ENCODE measurements at places on chromosomes 6 and 20.

DNA sequence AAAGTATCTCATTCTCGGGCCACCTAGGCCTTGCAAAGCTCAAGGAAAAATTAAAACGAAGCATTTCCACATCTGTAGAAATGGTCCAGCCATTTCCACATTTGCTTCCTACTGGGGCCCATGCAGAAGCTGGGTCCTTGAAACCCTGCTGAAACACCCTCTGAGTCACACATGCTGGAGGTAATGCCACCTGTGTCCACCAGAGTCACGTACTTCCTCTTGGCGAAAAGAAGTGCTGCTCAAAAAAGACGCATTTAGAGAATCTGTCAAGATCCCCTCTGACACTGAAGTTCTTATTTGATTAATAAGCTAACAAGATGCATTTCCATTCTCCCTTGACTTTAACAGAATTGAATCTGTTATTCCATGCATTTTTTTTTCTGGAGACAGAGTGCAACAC, 423.2 kb downstream of the PREX1 start:
- no peak for DNase-seq

DNA sequence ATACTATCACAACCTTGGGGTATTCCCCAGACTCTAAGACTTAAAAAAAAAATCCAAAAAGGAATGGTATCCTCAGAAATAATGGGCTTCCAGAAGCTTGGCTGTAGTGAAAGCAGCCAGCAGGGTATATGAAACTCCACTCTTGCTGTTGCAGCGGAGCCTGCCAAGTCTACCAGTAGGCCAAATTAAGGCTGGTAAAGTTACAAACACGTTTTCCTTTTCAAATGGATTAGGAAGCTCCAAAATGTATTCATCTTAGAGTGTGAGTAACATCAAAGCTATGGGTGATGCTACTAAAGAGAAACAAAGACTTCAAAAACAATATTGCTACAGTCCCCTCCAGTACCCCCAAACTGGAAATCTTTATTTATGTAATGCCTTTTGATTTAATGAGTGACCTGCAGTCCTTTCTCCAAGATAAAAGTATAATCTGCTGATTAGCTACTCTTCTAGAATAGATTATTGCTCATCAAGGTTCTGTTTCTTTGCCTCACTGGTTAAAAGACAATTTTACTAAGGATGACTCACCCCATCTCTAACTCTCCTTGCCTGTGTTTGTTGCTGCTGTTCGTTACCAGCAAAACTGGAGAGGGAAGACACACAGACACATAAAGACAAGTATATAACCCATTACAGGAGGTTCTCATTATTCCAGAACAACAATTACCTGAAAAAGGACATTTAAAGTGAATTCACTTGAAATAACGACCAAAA, 84.9 kb downstream of the BTBD9 start:
- no peak for DNase-seq

- DNase-seq = no peak
Observed at GRCh38 chr20:62400021-62400420, 7.1 kb downstream of the CABLES2 start.

DNA sequence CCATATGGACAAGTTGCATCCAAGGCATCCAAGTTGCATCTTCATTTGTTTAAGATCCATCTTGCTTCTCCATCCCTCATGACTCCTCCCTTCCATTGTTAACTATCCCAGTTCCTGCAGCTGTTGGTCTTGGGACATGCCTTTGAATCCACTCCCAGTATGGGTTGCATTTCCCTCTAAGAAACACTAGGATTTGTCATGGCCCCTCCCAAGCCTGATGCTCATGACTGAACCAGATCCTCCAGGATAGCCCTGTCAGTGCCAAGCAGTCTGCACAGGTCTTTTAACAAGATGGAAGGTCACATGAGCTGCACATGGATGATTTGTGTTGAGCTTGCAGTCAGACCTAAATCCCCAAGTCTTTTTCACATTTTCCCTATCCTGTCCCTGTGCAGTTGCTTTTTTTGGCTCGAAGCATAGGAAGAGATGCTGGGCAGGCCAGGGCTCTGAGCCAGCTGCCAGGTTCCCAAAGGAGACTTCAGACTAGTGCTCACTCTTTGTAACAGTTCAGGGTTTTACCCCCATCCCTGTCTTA, 4.2 kb downstream of the PPP2R5D start:
- no peak for DNase-seq

DNA sequence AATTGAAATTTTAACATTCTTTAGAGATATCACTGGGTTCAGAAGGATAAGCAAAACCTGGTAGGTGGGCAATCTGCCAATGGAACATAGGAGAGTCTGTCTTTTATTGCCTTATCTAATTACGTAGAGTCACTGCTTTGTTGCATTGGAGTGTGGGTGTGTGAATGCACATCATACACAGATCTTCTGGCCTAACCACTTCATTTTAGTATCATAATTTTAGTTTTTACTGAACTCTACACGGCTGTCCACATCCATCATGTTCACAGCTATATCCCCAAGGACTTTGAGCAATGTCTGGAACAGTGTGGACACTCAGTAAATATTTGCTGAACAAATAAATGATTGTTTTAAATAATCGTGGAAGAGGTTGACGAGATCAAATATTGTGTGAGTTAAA, 104.6 kb upstream of the AKIRIN2 start:
- DNase-seq = no peak

DNA sequence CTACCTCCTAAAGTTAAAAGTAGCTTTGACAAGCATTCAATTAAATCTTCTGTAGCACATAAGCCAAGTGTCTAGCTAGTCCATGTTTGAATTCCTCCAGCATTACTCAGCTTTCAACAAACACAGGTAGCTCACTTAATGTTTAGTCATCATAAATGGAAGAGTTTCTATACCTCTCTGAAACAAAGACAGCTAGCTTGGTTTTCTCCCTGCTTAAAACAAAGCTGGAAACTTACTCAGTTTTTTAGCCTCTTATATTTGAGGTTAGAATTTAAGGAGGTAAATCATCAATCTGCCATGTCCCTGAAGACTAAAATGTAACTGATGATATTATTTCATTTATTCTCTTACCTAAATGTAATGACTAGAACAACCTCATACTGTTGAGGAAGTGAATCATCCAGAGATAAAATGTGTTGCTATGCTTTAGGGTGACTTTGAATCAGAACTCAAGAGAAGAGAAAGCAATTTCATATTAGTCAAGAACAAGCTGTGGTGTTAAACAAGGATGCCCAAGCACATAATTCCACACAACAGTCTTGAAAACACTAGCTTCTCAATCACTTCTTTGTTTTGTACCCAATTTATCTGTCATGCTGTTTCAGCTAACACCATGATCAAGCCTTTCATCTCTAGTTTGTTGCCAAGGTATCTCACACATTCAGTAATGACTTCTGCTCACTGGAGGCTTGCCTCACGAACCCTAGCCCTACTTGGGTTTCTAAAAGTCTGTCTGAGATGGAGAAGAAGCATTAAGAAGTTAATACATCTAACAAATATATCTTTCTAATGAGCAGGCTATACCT, 251.9 kb downstream of the EPM2A start:
- no peak for DNase-seq

DNA sequence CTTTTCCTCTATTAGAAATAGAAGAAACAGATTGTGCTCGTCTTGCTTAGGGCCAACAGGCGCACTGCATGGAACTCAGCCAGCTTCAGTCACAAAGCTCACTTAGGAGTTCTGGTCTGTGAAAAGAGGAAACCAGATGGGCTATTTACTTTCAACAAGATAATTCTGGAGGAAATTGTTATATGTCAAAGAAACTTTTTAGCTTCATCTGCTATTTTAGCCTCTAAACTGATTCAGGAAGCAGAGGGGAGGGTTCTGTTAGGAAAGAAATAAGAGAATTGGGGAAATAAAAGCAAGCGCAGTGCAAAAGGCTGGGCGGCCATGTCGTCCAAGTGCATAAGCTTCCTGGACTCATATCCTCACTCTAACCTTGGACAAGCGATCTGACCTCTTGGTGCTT, 21.3 kb downstream of the PRKN start:
- no peak for DNase-seq

- no peak for DNase-seq
Observed at GRCh38 chr20:59933296-59933848, at the start of gene SYCP2. Gene SYCP2 (minus strand): TSS chr20:59933637. CDS start chr20:59922413, 11,224 bp downstream.

DNA sequence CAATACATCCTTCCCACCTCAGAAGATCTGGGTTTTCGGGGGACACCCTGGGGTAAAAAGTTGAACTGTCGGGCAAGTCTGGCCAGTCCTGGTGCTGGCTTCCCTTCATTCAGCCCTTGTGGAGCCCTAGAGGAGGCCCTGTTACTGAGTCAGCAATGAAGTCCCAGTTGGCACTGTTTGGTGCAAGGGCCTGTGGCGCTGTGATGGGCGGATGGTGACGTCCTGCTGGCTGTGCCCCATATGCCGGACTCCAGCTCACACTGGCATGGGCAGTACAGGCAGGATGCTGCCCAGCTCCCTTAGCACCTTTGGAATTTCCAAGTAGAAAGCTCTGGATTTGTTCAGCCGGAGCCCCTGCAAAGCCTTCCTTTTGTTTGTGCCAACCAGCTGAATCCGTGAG, 186.2 kb upstream of the PMEPA1 start:
- no peak for DNase-seq

GRCh38 chr6:110654096-110654820, 161.0 kb downstream of the CDK19 start:
- DNase-seq = no peak

- DNase-seq = no peak
Observed at GRCh38 chr20:49790077-49790798, 22.4 kb upstream of the SLC9A8 start.

DNA sequence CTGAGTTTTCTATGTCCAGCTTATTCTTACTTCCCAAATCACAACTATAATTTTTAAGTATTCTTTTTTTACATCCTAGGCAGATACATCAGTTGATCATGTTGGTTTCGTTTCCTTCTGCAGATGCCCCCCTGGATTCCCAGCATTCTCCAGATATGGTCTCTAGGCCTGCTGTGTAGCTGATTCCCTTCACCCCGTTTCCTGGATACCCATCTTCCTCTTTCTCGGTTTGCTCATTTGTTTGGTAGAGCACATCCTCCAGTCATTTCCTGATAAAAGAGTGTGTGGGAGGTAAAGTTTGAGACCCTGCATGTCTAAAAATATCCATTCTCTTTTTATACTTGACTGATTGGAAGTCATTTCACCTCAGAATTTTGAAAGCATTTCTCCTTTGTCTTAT, 66.4 kb downstream of the ANKS1A start:
- no peak for DNase-seq

GRCh38 chr20:31595654-31596411, 9.3 kb upstream of the ID1 start:
- no peak for DNase-seq

- no peak for DNase-seq
Observed at GRCh38 chr6:1862411-1862810, 252.7 kb downstream of the FOXC1 start.

DNA sequence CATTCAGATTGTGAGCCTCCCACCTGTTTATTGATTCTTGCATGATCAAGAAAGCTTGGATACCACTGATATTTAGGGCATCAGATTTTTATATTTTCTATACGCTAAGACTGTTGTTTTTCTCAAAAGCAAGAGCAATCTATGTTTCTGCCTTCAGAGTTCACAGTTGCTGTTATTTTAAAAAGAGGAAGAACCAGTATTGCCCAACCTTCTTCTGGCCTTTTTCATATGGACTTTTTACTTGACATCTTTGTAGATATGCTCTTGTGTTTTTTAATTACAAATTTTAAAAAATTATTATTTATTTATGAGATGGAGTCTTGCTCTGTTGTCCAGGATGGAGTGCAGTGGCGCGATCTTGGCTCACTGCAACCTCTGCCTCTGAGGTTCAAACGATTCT, 28.9 kb downstream of the SLC17A5 start:
- DNase-seq = no peak

- no peak for DNase-seq
Observed at GRCh38 chr20:62774762-62775161, 21.5 kb upstream of the MRGBP start.

DNA sequence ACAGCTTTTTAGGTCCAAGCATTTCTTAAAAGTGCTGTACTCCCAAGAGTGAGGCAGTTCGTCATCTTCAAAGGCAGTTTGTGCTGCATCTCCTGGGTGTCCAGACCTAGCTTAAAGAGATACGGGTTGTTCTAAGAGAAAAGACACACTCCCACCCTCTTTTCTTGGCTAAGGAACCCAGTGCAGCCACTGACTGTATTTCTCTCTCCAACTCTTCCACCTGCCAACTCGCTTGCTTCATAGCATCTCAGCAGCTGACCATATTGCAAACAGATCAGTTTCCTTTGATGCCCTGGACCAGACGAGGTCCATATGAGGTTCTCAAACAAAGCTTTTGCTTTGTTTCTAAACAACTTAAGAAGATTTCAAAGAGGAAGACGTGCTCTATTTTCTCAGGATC, 101.1 kb downstream of the ISM1 start:
- no peak for DNase-seq

DNA sequence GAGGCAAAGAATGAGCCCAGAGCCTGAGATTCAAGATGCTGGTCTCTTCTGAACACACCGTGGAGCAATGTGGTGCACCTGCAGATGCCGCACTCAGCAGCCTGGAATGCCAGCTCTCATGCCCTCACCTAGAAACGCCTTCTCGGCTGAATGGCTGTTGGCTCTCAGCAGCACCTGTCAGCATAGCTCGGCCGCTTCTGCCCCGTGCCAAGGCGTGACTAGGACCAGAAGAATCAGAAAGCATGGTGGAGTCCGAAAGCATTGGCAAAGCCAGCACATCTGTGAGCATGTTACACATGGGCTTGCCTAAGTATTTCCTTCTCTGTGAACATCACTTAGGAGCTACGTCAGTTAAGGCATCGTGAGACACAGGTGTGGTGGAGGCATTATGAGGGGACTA, 140.8 kb downstream of the MAP3K4 start:
- DNase-seq = no peak

- no peak for DNase-seq
Observed at GRCh38 chr20:17928211-17928611, 40.4 kb downstream of the SNX5 start.

- no peak for DNase-seq
Observed at GRCh38 chr6:1231941-1232340, 80.0 kb upstream of the FOXQ1 start.

- no peak for DNase-seq
Observed at GRCh38 chr6:122476131-122476530, 4.5 kb upstream of the SERINC1 start.

- DNase-seq = no peak
Observed at GRCh38 chr6:113570641-113571040, 286.5 kb upstream of the MARCKS start.

- no peak for DNase-seq
Observed at GRCh38 chr6:35214869-35215664, 1.3 kb downstream of the SCUBE3 start.

- DNase-seq = no peak
Observed at GRCh38 chr20:32535316-32535952, 49.7 kb downstream of the NOL4L start.

DNA sequence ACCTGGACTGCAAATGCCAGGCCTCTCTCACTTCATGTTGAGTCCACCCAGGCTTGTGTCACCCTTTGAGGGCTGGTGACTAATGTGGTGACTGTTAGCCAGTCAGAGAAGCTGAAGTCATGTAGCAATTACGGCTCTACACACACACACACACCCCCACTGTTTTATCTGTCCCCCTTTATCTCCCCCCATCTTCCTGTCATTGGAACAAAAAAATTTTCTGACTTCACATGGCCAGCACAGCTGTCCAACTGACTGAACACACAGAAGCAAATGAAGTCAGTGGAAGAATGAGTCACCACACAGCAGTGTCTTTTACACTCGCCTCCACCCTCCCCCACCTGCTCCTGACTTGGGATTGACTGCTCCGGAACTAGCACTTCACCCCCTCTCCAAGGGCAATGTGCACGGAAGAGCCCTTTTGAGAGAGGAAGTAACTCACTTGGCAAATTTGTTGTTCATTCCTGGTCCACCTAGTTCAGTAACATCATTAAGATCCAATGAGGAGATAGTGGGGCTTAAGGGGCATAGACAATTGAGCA, 198.0 kb downstream of the RNF144B start:
- no peak for DNase-seq

- DNase-seq = no peak
Observed at GRCh38 chr6:38997128-38997761, 51.3 kb upstream of the GLP1R start.

Data from GM19239 (cell line).